ENCODE measurements at places on chromosomes 1 and 21.

DNA sequence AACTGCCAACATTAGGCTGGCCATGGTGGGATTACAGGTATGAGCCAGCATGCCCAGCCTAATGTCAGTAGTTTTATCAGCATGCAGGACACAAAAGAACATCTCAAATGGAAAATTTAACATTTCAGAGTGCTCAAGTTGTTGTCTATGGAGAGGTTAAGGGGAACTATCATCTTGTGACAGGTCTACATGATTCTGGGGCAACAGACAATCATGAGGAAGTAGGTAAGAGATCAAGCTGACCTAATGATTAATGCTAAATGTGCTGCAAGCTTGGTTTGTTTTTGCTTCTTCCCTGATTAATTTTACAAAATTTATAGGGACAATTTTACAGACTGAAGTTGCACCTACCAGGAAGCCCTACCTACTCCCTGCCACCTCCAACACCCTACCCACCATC is 36.6 kb downstream of the FMO4 start:
- DNase-seq, result no peak

DNA sequence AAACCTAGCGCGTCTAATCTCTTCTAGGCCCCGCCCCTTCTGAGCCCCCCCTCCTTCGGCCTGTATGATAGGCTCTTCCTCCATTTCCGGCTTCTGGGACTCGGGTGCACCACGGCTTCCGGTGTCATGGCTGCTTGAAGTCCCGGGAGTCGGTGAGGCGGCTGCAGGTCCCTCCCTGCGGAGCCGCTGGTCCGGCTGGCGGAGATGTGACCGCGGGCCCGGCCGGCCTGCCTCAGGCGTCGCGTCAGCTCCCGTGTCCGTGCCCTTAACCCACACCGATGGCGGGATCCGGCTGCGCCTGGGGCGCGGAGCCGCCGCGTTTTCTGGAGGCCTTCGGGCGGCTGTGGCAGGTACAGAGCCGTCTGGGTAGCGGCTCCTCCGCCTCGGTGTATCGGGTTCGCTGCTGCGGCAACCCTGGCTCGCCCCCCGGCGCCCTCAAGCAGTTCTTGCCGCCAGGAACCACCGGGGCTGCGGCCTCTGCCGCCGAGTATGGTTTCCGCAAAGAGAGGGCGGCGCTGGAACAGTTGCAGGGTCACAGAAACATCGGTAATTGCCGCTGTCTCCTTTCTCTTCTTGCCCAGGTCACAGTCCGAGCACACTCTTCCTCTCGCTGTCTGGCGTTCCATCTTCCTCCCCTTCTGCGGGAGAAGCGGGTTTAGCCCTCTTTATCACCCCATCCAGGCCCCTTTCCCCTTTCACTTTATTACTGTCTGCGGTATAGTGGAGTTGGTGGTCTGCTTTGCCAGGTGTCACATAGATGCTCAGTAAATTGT is at the start of gene UHMK1:
UHMK1 (plus strand) TSS at position 96 of the 773 bp plus-strand sequence; CDS start at position 279, 183 bp downstream.
- DNase-seq, result peak; percentile 84

GRCh38 chr1:143652187-143652586 is 319.6 kb downstream of the FAM72C start:
- DNase-seq, result no peak

DNA sequence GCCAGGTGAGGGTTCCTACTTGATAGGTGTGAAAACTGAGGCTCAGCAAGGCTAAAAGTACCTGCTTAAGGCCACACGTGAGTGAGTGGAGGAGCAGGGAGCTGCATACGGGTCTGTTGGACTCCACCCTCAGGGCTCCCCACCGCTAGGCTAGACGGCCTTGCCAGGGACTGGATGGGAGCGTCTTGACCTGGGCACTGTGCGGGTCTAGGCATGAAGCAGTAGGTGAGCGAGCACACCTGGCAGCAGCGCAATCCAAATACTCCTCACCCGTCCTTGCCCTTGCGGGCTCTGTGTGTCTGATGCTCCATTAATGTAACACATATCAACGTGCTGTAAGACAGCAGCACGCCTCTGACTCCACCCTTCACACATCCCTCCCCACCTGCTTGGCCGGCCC is 94.0 kb downstream of the LACTBL1 start:
- DNase-seq, result peak; percentile 60

- DNase-seq, result peak; percentile 99
Measured at GRCh38 chr1:151165738-151166504, at the start of the genes LYSMD1 and SCNM1. LYSMD1 (minus strand) TSS chr1:151165902; CDS start chr1:151165258, 644 bp downstream. SCNM1 (plus strand) TSS chr1:151166144; CDS start chr1:151166153, 9 bp downstream.

DNA sequence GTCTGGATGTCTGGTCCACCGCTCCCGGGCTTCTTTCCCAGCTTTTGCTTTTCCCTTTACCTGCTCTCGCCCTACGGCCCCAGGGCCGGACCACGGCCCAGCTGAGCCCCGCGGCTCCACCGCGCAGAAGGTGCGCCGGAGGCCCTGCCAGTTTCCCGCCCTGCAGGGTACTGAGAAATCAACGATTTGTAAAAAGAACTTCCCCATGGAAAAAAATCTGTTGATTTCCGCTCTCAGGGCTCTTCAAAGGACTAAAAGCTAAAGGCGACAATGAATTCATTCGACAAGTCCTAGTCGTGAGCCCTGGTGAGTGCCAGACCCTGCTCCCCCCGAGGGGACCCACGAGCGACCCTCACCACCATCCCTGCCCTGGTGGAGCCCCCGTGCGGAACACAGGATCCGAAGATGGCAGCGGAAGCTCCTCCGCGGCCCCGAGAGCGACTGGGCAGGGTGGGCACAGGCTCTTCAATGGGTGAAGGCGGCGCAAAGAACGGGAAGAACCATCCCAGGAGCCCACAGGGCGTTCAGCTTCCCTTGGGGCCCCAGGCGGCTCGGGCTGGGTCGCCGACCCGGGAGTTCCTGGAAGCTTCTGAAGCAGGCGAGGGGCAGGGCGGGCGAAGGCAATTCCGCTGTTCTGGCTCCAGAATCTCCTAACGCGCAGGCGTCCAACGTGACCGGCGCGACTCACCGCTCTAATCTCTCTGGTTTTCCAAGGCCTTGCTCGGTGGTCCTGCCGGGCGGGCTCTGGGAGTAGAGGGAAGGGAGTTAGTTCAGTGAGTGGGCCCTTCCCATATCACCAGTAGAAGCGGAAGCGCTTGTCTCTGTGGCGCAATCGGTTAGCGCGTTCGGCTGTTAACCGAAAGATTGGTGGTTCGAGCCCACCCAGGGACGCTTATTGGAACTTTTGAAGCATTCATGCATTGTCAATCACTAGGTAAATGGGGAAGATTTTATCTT is 6.6 kb upstream of the RNU1-2 start:
- DNase-seq, result peak; percentile 43

- no peak for DNase-seq
Measured at GRCh38 chr1:47579809-47580208, 142.0 kb downstream of the FOXD2 start.

DNA sequence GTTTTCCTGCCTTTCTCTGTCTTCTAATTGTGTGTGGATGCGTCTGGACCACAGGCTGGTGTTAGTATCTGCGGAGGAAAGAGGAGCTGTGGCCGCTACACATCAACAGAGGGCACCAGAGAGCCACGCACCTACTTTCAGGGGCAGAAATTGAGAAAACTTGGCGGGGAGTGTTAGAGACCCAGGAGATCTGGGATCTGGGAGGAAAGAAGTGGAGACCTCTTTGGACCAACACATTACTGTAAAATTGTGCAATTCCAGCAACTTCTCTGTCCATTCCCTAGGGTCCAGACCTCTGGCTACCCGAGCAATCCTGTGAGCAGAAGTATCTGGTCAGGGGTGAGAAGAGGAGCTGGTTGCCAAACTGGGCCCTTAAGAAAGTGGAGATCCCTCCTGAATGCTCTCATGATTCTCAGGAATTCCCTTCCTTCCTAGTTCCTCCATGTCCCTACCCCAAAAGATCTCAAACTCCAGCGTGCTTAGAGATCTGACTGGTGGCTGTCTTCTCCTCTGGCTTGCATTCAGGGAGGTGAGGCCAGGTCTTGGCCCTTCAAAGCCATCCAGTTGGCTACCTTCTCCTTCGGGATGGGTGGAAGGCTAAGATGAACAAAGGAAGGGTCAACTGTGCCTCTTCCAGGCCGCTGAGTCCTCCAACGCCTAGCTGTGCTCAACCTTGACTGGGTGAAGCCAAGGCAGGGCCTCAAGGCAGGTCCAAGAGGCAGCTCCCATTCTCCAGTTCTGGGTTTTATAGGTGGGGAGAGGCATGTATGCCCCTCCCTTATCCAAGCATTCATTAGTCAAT is 1.2 kb upstream of the KIRREL1 start:
- peak; percentile 55 for DNase-seq

GRCh38 chr1:16236511-16237342 is at the start of gene CPLANE2:
CPLANE2 (minus strand) TSS chr1:16237183; CDS start chr1:16236742, 441 bp downstream.
- DNase-seq, result peak; percentile 87

DNA sequence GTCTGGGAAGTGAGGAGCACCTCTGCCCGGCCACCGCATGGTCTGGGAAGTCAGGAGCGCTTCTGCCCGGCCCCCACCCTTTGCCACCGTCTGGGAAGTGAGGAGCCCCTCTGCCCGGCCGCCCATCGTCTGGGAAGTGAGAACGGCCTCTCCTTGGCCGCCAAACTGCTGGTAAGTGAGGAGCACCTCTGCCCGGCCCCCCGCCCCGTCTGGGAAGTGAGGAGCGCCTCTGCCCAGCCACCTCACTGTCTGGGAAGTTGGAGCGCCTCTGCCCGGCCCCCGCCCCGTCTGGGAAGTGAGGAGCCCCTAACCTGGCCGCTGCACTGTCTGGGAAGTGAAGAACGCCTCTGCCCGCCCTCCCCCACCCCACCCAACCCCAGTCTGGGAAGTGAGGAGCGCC is 22.6 kb downstream of the KCNH1 start:
- no peak for DNase-seq

GRCh38 chr1:63642901-63643300 is 49.7 kb downstream of the PGM1 start:
- DNase-seq, result no peak

DNA sequence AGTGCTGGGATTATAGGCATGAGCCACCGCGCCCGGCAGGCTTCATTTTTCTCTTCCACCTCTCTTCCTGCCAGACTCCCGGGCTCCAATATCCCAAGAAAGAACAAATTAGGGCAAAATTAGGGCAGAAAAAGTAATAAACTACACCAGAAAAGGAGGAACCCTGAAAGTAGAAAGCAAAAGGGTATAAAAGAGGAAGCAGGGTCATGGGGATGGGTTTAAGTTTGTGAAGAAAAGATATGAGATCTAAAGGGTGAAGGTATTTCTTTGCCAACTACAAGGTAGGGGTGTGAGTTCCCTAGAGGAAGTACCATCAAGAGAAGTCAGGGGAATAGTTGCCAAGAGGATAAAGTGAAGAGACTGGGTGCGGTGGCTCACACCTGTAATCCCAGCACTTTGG is 9.9 kb downstream of the PTPN22 start:
- DNase-seq, result no peak

- no peak for DNase-seq
Measured at GRCh38 chr1:111884772-111885443, 104.6 kb downstream of the KCND3 start.

DNA sequence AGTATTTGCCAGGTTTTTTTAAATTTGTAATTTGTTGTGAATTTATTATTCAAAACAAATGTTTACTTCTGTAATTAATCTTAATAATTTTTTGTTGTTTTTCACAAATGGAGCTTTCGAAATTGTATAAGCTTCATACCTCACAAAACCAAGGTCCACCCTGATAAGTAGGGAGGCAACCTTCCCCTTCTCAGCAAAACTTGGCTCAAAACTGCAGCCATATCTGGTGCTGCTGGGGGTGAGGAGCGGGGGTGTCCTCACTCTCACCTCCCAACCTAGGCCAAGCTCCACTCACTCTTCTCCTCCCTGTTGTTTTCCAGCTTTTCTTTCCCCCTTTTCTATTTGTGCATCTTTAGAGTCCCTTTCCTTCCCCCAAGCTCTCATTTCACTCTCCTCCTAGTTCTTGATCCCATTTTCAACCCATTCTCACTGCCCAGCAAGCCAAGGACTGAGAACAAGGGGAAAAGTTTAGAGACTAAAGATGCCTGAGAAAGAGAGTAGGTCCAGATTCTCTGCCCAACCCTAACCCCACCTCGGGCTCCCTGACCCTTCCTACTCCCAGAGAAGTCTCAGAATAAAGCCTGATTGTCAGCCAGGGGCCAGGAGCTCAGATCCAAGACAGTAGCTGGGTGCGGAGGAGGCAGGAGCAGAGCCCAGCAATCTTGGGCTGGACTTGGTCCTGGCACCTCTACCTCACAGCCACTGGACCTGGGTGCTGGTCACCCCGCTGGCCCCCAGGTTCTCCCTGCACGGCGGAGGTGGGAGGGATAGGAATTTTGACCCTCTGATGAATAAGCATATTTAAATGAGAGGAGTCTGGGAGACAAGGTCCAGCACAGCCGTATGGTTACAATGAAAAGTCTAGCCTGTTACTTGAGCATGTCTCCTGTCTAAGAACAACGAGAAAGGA is 8.3 kb upstream of the CFAP45 start:
- DNase-seq, result no peak

GRCh38 chr1:223225481-223225880 is 82.4 kb upstream of the TLR5 start:
- DNase-seq, result no peak

GRCh38 chr1:53122201-53122885 is 20.1 kb downstream of the SLC1A7 start:
- no peak for DNase-seq

DNA sequence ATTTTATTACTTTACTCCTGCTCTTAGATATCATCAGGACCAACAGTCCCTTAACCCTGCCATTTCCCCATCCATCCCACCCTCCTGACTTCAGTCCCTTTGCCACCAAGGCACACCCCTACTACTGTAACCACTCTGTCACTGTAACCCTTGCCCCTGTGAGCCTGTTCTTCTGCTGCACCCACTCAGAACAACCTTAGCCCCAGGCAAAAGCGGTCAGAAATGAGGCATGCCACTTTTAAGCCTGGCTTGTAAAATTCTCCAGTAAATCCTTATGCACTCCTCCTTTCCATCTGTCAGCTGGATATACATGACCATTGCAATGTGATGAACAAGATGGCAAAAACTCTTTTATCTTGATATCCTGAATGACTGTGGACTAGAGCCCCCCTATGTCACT is 555.0 kb upstream of the PLXNA2 start:
- peak; percentile 16 for DNase-seq

- peak; percentile 14 for DNase-seq
Measured at GRCh38 chr1:84859866-84860265, 33.1 kb downstream of the LPAR3 start.

DNA sequence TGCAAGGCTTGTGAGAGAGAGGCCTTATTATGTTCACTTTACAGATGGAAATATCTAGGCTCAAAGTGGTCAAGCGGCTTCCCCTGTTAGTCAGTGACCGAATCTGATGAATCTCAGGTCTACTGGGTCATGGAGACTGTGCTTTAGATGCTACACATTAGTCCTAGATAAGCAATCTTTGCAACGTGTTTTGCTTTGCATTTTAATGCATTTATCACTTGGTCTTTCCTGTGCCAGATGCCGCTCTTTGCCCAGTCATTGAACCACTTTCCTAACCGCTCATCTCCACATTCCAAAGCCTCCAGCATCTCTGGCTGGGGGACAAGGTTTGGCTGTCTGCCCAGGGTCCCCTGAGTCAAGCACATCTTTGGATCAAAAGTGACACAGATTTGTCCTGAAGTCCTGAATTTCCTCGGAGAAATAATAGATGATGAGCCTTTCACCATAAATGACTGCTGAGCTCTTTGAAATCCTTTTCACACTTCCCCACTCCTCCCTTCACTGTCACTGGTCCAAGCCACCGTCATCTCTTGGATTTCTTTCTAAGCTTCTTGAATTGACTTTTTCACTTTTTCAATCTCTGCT is 96.0 kb upstream of the USP24 start:
- no peak for DNase-seq

GRCh38 chr1:25173809-25174340 is 58.4 kb downstream of the SYF2 start:
- no peak for DNase-seq

GRCh38 chr21:43211760-43212115 is 42.9 kb downstream of the CRYAA start:
- no peak for DNase-seq
